Head of caudate nucleus (tissue), 42 donors: ENCODE measurements at places on chromosomes 3 and 15.

- no peak for DNase-seq
Measured at GRCh38 chr3:71163198-71163918, 420.2 kb downstream of the FOXP1 start.

DNA sequence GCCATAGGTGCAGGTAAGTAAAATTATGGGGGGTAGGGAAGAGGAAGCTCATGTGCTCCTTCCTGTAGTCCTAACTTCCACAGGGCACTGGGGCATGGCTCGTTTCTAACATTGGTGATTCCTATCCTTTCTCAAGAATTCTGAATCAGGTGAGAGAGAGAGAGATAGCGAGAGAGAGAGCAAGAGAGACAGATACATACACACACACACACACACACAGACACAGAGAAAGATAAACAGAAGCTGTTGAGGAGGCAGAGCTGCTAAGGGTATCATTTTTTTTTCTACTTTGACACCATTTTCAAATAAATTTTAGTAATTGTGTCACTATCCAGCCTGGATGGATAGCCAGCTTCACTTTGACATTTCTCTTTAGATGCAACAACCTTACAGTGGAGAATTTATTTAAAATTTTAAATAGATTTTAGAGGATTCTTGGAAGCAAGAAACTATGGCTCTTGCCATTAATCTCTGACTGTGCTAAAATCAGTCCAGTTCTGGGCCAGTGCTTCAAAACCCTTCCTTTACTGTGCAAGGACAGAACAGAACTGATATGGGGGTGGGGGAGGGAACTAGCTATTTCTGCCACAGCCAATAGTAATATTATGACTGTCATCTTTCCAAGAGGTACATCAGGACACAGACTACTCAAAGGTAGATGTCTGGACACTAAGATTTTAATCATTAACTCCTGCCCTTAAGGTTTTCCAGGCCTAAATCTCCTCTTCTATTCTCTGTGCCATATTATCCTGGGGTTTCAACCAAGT, 14.6 kb upstream of the RAMAC start:
- no peak for DNase-seq

GRCh38 chr3:137769322-137770065, 5.4 kb downstream of the SOX14 start:
- no peak for DNase-seq

- DNase-seq: no peak
Measured at GRCh38 chr3:100269001-100269400, 8.2 kb downstream of the TBC1D23 start.

DNA sequence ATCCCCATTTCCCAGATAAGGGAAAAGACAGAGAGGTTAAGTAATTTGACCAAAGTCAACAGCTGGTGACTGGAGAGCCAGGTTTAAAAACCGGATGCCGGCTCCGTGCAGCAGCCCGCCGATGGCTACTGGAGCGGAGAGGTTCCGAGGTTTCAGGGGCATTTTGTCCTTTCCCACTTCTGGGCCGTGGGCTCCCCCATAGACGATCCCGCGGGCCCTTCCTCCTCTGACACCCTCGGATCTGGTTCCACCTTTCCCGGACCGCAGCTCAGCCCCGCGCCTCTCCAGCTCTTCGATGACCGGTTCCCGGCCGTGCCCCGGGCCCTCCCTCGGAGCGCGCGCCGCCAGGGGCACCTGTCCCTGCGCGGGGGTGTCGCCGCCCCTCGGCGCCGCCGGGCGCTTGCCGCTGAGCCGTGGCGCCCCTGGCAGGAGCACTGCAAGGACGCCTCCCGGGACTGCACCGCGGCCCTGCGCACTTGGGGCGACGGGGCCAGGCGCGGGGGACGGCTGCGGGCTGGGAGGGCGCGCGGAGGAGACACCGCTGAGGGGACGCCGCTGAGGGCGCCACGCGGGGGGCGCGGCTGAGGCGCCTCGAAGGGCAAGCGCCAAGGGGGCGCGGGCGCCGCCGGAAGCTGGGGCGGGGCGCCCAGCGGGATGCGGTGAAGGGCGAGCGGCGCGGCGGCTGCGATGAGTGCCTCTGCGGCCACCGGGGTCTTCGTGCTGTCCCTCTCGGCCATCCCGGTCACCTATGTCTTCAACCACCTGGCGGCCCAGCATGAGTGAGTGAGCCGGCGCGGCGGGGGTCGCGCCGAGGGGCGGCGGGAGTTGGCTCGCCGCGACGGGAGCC, at the start of gene TM6SF1:
TM6SF1 (plus strand) TSS at position 652 of the 847 bp plus-strand sequence; CDS start at position 688, 36 bp downstream.
- no peak for DNase-seq

DNA sequence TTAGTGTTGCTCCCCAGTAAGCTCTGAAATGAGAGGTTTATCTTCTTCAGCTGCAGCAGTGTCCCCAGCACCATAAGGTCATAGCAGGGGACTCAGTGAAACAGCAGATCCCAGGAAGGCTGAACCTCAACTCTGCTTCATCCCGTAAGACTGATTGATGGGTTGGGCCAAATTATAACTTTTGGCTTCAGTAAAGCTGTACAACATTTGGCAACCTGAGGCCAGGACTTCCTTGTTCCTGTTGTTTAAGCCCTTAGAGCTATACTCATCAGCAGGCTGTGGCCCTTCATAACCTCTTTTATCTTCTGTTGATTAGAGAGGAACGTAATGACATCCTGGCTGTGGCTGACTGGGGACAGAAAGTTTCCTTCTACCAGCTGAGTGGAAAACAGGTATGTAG, 29.0 kb downstream of the IFT122 start:
- no peak for DNase-seq

DNA sequence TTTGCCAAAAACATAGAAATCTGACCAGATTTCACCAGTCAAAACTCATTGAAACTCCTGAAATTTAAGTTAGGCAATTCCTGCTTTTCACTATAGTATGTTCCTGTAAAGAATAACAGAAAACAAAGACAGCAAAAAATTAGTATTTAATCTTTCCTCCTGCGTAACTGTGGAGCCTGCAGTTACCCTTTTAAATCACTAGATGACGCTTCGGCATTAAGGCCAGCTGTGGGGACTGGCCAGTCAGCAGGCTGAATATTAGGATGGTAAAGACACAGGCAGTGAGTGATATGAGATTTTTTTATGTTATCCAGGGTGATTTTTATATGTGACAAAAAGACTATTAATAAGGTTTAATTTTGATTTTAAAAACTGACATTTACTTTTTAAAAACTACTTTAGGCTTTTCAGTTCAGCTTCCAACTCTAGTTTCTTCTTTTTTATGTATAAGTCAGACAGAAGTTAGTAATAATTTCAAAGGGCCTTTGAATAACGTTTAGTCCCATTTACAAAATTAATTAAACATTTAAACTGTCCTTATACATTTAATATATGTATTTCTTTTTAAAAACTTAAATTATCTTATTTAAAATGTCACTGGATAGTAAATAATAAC, 165.1 kb downstream of the PPM1L start:
- no peak for DNase-seq

DNA sequence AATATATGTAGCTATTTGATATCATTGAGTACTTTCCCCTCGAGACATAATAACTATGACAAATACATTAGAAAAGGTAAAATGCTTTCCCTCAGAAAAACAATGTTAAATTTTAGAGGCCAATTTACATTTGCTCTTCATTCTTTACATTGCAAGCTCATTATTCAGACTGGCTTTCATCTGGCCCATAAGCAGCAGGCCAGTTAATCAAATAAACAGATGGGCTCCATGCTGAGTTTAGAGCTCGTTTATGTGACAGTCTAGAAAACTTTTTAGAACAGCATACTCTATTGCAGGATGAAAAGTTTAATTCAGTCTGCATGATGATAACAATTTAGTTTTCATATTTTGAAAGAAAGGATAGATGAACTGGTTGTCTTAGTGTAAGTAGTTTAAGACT, 150.6 kb downstream of the DUT start:
- DNase-seq: no peak

DNA sequence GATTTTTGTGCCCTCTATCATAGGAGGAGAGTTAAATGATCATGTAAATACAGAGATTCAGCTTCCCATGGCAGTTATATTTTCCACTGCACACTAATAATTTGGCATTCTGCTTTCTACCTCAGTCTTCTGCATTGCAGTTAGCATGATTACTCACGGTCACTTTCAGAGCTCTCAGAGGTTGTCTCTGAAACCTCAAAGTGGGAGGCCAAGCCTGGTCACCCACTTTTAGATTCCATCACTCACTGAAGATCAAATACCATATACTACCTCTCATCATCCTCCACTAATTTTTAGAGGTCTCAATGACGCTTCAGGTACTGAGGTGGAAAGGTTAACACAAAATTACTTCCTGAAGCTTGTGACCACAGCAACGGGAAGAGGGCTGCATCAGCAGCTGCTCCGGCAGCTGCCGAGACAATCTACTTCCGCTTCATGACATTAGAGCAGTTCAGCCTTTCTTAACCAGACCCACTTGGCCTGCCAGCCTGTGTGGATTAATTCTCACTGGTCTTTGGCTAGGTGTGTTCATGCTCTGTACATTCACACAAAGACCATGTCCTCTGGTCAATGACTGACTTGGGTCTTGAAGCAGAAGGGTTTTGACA, 416.4 kb upstream of the PDZRN3 start:
- no peak for DNase-seq

- DNase-seq: no peak
Measured at GRCh38 chr3:127061641-127062040, 78.7 kb downstream of the PLXNA1 start.

- no peak for DNase-seq
Measured at GRCh38 chr15:101193806-101194545, 57.9 kb downstream of the CHSY1 start.

GRCh38 chr15:42686281-42686680, 50.6 kb downstream of the CDAN1 start:
- DNase-seq: no peak

GRCh38 chr3:17143893-17144664, 259.3 kb downstream of the PLCL2 start:
- DNase-seq: no peak

DNA sequence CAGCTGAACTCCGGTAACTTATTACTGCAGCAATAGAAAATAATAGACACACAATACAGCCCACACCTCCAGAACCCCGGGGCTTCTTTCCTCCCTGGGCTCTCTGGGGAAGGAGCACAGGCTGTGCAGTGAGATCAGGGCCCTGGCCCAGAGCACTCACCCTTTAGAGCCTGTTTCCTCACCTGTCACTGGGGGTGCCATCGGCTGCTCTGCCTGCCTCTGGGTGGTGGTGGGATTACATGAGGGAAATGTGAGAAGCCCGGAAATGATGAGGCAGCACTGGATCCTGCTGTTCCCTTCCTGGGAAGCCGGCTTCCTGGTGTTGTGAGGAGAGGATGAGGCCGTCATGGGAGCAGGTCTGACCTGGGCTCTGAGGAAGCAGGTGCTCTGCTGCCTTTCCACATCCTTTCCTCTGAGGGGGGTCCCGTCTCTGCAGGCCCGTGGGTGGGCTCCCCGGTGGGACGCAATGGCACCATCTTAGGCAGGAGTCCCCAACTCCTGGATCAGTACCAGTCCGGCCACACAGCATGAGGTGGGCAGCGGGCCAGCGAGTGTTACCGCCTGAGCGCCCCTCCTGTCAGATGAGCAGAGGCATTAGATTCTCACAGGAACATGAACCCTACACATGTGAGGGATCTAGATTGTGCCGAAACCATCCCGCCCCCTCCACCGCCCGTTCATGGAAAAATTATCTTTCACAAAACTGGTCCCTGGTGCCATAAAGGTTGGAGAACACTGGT, 220.9 kb upstream of the CTDSPL start:
- no peak for DNase-seq

DNA sequence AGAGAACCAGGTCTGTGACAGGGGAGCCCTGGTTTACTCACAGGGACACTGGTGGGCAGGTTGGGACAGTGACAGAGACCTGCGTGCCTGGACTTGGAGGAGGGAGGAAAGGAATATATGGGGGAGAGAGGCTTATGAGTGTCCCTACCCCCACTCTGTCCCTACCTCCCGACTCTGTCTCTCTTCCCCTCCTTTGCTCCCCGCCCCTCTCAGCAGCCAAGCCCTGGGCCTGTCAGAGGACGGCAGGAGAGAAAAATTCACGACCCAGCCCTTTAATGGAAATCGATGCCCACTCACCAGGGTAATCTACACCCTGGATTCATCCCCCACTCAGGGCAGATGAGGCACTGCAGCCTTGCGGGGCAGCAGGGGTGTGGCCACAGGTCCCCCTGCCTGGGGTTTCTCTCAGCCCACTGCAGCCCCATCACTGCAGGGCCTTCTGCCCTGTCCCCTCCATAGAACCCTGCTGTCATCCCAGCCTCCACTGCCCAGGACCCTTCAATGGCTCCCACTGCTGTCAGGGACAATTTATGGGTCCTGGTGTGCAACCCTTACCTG, 135.9 kb upstream of the LINGO1 start:
- no peak for DNase-seq

- no peak for DNase-seq
Measured at GRCh38 chr3:57864853-57865252, 108.7 kb downstream of the SLMAP start.

DNA sequence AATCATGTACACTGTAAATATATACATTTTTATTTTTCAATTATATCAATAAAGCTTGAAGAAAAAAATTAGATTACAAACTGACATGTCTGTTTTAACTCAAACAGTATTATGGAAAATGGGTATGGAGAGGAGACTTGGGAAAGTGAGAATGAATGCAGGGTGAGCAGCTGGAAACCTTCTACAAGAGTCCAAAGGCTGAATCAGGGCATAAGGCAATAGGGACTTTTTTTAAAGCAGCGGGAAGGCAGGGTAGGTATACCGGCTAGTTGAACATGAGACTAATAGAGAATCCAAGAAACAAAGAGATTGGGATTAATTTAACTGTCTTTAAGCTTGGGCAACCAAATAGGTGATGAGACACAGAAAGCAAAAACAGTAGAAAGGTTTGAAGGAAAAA, 145.3 kb downstream of the NR1I2 start:
- no peak for DNase-seq

GRCh38 chr3:196537319-196537984, 22.3 kb upstream of the SMCO1 start:
- DNase-seq: no peak

DNA sequence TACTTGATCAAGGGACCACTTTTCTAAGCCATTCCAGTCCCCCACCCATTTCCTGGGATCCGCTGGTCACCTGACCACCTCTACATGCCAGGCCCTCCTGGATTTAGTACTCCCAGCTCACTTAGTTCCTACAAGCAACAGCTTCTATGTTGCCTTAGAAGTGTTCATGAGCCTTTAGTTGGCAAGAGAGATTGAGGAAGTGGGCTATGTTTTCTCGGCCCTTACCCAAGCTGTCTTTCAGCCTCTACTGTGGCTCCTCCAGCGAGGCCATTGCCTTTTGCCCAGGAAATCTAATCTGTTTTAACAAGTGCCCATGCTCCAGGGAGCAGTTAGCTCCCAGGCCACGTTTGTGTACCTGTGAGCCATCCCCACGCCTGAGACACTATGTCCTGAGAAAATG, 4.5 kb upstream of the PRKAR2A start:
- no peak for DNase-seq

DNA sequence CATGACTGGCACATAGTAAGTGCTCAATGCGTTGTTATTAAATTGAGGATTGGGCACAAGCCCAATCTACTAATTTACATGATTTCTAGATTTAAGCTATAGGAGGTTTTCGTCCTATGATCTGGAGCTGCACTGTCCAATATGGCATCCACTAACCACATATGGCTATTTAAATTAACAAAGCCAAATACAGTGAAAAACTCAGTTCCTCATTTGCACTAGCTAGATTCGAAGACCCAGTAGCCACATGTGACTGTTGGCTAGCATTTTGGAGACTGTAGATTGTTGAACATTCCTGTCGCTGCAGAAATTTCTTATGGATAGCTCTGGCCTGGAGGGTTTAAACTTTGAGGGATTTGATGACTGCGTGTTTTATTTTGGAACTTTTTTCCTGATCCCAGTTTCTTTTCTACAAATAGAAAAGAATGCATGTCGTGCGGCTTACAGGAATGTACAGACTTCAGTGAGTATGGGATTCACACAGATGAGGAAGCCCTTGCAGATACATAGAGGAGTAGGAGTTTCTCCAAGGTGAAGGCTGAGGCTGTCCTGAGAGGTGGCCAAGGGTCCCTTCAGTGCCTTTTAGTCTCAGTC, 82.8 kb downstream of the SLCO3A1 start:
- no peak for DNase-seq
